ENCODE measurements at places on chromosomes 3 and 15.

DNA sequence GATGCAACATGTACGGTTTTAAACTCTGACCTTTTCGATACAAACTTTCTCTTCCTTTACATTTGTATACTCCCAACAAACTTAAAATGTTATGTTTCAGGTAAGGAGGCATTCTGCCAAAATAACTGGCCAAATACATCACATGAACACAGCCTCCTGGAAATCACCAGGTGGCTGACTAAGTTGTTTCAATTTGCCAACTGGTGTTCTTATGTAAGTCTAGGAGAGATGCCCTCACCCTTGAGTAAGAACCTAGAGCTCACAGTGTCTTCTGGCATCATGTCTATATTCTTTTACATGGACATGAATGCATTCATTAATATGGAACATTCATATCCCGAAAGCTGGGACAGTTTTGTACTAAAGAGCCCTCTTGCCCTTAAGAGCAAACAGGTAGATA lies 341.1 kb upstream of the NR2F2 start:
- no peak for DNase-seq

DNA sequence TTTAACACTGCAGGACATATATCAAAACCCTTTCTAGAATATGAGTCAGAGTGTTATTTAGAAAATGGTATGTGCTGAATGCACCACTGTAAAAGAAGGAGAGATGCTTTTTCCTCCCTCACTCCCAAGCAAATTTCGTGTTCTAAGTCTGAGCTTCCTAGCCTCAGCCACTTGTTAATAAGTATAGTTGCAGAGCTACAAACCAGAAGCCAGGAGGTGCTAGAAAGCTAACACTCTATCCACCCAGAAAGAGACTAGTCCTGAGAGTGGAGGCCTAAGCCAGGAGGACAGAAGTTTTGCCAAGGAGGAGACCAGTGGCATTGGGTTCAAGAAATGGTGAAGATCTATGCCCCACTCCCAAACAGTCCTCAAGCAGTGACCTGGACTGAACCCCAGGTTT lies 40.5 kb upstream of the GYG1 start:
- DNase-seq = no peak

DNA sequence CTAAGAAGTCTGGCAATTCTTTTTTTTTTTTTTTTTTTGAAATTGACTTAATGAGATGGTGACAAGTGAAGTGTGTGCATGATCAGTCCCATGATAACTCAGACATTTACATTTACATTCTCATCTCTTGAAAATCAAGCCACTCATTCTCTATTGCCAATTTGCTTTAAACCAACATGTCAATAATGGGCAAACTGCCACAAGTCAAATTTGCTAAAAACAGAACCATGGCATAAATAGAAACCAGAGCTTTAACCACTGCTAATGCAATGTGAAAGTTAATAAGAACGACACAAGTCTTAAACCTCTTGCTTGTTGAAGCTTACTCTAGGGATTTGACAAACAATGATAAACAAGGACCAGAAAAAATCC lies 12.0 kb upstream of the COL8A1 start:
- no peak for DNase-seq

- DNase-seq = peak; percentile 41
Measured at GRCh38 chr15:68335251-68335650, 57.7 kb downstream of the FEM1B start.

- DNase-seq = no peak
Measured at GRCh38 chr3:30954426-30954825, 60.0 kb upstream of the GADL1 start.

GRCh38 chr3:195212033-195212748 lies 58.8 kb downstream of the XXYLT1 start:
- DNase-seq = no peak

DNA sequence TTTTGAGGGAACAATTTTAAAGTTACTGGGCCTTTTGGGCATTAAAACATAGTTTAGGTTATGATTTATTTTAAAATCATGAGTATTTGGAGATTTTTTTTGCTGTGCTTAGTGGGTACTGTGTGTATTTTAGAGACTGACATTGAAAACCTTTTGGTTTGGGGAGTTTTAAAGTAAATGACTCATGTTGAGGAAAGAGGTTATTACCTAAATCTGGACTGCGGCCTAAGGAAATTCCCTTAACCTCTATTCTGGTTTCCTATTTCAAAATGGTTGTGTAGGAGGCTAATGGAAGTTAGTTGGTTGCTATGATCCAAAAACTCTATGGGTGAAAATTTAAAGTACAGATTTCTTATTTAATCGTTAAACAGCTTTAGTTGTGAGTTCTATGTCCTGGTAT lies 57.3 kb upstream of the DPH6 start:
- no peak for DNase-seq

DNA sequence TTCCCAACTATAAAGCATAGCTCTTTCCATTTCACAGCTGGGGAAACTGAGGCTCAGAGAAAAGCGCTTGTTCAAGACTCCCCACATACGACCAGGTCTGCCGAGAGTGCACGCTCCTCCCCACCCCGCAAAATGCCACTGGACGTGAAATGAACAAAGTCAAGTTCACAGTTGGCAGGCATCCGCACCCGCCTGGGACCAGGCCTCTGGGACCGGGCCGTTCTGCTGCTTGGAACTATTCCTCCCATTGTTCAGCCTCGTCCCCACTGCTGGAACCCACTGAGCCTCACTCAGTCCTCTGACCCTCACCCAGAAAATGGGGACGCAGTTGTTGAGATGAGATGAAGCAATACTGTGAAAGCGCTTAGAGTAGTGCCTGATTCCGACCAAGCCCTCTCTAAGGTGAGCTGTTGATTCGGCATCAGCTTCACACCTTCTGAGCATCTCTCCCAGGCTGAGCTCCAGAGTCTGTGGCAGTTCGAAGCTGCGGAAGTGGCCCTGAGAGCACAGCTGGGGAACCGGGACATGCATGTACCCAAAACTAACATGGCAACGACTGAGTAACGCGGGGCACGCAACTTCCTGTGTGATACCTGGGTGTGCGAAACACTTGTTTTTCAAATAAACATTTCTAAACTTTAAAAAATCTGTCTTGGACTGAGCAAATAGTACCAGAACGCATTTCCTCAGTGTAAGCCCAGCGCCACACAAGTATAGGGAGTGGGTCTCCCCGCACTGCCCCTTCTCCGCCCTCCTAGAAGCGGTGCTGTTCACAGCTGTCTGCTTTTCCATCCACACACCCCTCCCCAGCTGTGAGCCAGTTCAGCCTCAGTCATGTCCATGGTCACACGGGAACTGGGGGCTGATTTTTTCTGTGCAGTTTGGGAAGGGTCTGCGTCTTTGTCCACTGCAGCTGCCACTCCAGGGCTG lies 93.4 kb downstream of the CHSY1 start:
- no peak for DNase-seq

DNA sequence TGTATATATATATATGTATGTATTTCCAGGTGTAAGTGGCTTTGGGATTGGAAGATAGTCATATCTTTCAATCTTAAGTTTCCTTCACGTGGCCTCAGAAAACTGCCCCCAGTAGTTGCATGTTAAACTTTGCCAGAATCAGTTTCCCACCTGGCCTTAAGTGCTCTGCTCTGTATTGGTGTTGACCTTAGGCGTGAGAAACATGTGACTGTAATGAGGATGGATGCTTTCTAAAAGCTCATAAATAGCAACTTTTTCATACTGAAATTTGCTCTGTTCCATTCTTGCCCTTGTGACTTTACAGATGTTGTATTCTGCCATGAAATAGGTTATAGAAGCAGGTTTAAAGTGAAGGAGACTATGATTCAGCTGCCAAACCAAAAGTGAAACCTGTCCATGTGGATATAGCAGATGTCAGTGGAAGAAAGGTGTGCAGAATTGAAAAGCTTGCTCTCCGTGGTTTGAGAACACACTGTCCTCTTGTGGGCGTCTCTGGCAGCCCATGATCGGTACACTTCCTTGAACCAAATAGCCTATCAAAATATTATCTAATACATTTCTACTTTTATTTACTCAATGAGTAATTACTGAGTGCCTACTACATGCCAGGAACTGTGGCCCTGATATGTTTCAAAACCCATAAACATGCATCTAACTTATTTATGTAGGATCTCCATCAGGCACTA lies 15.8 kb downstream of the SCG5 start:
- no peak for DNase-seq

Data from putamen (tissue), 1 donor.